Subcutaneous preadipocyte (primary cell): ENCODE measurements at places on chromosomes 7 and 10. TPM values are rescaled to one million over a fixed set of nuclear protein-coding genes. Genes with fewer than 3 reads are reported as not detected.

The ZNF365 gene
- 0.59 TPM in 1 of 2 replicates, not detected in the other for total RNA-seq

The POM121 gene
- 7.3 and 8.6 TPM in 2 replicates for total RNA-seq

The CD36 gene
- 35.6 and 84.1 TPM in 2 replicates for total RNA-seq

The CASP7 gene
- total RNA-seq = 23.5 and 25.2 TPM in 2 replicates

The DNAH11 gene
- total RNA-seq = under 0.01 and 0.37 TPM in 2 replicates

The TMEM236 gene
- under 0.01 TPM in 2 replicates for total RNA-seq

The HOXA11 gene
- 4.8 and 5.3 TPM in 2 replicates for total RNA-seq

The SFRP5 gene
- total RNA-seq = not detected in 2 replicates

The NPY4R gene
- total RNA-seq = not detected in 2 replicates

The GPR15LG gene
- not detected in 2 replicates for total RNA-seq

The GPR141 gene
- total RNA-seq = not detected in 2 replicates

The HERC4 gene
- total RNA-seq = 52.5 and 96.4 TPM in 2 replicates

The CLEC5A gene
- not detected in 2 replicates for total RNA-seq

The PTF1A gene
- total RNA-seq = not detected in 2 replicates

The ASAH2 gene
- total RNA-seq = 0.37 and 0.39 TPM in 2 replicates

The MMD2 gene
- total RNA-seq = not detected in 2 replicates

The FAM13C gene
- 0.20 TPM in 1 of 2 replicates, not detected in the other for total RNA-seq

The EPO gene
- not detected in 2 replicates for total RNA-seq

The PPP1R17 gene
- not detected in 2 replicates for total RNA-seq

The TRPV5 gene
- not detected in 2 replicates for total RNA-seq

The MRLN gene
- total RNA-seq = not detected in 2 replicates

The CYP2C18 gene
- total RNA-seq = not detected in 2 replicates

The VKORC1L1 gene
- total RNA-seq = 13.6 and 18.4 TPM in 2 replicates

The BLOC1S2 gene
- total RNA-seq = 26.0 and 44.8 TPM in 2 replicates

The CTBP2 gene
- total RNA-seq = 60.6 and 93.6 TPM in 2 replicates

The ZNF282 gene
- total RNA-seq = 21.3 and 38.9 TPM in 2 replicates

The PKD1L1 gene
- under 0.01 TPM in 2 replicates for total RNA-seq

The CPN1 gene
- not detected in 2 replicates for total RNA-seq

The KCNH2 gene
- total RNA-seq = not detected in 2 replicates

The SEPTIN7 gene
- 124 and 127 TPM in 2 replicates for total RNA-seq

The PIP gene
- not detected in 2 replicates for total RNA-seq

The SGPL1 gene
- 14.7 and 15.8 TPM in 2 replicates for total RNA-seq

The CPEB3 gene
- 0.37 and 0.59 TPM in 2 replicates for total RNA-seq

The AZGP1 gene
- not detected in 2 replicates for total RNA-seq

The CPA1 gene
- not detected in 2 replicates for total RNA-seq

The LBX1 gene
- not detected in 2 replicates for total RNA-seq

The CNPY1 gene
- not detected in 2 replicates for total RNA-seq

The FAM25A gene
- not detected in 2 replicates for total RNA-seq

The C10orf62 gene
- total RNA-seq = 0.20 TPM in 1 of 2 replicates, not detected in the other

The TSPAN15 gene
- total RNA-seq = 0.20 and 0.73 TPM in 2 replicates

The TLX1 gene
- total RNA-seq = not detected in 2 replicates

The SPOCK2 gene
- total RNA-seq = under 0.01 and 0.20 TPM in 2 replicates

The MINDY3 gene
- total RNA-seq = 22.8 and 31.5 TPM in 2 replicates

The TAF3 gene
- total RNA-seq = 1.8 and 2.9 TPM in 2 replicates

The ESYT2 gene
- 80.8 and 100 TPM in 2 replicates for total RNA-seq

The NOLC1 gene
- 43.7 and 45.7 TPM in 2 replicates for total RNA-seq

The SLC26A3 gene
- total RNA-seq = not detected in 2 replicates
